Putamen (tissue), 1 donor: ENCODE measurements at places on chromosomes 7 and 10.

DNA sequence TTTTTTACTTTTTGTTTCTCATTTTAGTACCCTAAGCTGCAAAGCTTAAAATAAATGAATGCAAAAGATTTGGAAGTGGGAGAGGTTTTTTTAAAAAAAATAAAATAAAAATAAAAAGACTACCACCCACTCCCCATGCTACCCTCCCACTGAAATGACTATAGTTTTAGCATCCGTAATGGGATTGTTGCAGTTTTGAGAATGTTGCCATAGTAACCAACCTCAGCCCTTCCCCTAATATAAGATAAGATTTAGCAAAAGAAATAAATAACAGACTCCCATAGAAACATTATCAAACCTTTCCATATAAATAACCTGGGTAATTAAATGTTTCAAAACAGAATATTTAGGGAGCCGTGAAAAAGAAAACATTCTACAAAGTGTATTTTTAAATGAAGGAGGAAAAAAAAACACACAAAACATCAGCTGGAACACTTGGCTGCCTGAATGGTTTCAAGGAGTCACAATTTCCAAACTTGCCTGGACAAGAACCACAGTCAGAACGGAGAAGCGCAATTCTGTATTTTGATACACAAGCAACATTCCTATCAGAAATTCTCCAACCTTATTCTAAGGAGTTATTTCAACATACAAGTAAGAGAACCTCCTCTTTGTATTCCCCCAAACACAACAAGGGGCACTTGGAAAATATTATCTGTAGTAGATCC is 57.4 kb downstream of the DGKI start:
- no peak for DNase-seq

- no peak for DNase-seq
These were observed 304.4 kb upstream of the LYZL1 start for GRCh38 chr10:28984431-28984830.

DNA sequence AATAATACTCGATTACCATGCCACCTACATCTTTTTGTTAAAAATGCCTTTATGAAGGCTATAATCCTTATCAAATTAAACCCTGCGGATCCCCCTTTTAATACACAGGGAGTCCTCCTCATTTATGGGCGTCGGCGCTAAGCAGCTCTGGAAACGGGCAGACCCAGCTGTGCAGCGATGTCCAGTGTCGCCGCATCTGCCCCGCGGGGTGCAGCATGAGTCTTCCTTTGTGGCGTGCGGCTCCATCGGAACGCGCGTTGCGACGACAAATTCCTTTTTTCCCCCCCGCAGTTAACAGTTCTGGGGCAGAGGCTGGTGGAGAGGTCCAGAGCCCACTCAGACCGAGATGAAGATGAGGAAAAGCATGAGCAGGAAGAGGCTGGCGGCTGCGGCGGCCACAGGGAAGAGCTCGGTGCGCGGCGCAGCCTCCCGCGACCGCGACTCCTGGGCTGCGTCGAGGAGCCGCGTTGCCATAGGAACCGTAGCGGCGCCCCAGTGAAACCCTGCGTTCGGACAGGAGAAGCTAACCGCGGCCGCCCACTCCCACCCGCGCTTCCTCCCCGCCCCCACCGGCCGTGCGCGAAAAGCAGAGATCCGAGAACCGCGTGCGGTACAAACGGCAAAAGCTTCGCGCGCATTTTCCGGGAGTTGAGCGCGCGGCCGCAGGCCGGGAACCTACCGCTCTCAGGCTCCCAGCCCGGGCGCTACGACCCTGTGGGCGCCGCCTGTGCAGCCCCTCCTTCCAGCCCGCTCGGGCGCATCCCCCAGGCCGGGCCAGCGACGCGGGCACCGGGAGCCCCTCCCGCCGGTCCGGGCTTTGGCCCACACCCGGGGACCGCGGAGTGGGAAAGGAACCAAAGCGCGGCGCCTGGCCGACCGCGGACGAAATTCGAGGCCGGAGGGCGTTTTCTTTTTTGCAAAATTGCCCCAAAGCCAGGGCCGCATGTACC is 130.6 kb downstream of the SPAG6 start:
- DNase-seq, result peak; percentile 50

DNA sequence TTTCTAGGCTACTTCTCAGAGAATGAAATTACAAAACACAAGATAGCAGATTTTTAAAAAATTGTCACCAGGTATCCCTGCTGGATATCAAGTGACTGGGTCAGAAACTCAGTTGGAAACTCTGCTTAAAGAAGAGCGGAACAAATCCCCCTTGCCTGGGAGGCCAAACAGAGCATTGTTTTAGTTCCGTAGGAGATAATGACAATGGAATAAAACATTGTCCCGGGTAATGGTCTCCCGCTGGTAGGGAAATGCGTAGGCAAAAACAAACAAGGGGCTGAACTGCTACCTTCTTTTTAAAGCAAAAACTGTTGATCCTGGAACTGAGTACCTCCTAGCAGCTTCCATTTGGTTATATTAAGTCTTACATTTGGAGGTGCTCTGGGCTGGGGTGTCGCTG is 21.3 kb upstream of the VAX1 start:
- DNase-seq, result no peak

DNA sequence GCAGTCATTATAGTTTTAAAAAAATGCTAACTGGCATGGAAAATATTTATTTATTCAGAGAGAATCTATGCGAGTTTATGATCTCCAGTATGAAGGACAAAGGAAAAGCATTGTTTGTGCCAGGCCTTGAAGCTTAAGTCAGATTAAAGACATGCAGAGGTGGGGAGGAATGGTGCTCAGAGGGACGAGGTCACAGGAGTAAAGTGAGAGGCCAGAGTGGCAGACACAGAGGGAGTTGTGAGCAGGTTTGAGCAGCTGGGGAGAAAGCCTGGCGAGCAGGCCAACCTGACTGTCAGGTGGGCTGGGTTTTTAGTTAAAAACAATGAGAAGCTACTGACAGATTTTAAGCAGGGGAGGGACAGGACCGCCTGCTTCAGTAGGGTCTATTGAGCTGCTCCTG is 6.8 kb upstream of the CCNY start:
- DNase-seq, result no peak

- DNase-seq, result no peak
These were observed 41.7 kb upstream of the CALD1 start for GRCh38 chr7:134737566-134738345.

GRCh38 chr7:132417103-132417906 is 159.0 kb downstream of the PLXNA4 start:
- DNase-seq, result no peak

- DNase-seq, result no peak
These were observed 713.1 kb downstream of the DNAJB9 start for GRCh38 chr7:109282726-109283125.

DNA sequence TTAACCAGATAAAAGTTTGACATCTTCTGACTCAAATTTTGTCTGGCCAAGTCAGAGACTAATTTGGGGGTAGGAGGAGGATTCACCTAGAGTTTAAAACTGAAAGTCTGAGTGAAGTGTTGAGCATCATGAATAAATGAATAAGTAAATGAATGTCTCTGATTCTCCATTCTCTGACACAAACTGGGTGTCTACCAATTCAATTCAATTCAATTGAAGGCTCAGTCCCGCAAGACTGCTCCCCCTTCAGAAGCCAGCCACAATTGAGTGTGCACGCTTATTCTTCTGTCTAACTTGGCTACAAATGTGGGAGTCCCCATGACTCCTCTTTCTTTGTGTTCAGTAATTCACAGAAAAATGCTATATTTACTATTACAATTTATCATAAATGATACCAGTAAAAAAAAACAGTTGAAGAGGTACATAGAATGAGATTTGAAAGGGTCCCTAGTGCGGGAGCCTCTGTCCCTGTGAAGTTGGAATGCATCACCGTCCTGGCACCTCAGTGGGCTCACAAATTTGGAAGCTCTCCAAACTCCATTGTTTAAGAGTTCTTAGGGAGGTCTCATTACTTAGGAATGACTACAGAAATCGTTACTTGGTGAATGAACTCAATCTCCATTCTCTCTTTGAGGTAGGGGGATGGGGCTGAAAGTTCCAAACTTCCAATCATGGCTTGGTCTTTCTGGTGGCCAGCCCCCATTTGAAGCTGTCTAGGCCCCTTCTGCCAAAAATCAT is 243.7 kb upstream of the PHYHIPL start:
- DNase-seq, result no peak

DNA sequence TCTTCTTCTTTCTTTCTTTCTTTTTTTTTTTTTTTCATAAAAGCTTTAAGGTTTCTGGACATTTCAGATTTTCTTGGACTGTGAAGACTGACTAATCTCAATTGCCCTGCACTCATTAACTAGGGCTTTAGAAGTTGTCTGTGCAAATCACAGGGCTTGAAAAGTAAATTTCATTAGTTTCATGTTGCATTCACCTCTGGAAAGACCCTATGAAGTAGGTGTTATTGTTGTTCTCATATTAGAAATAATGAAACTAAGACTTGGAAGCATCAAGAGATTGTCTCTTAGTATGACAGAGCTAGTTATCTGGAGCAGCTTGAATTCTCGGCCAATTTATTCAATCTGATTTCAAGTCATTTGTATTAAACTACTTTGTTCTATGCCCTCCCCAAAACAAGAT is 28.2 kb upstream of the SEMA3D start:
- DNase-seq, result no peak

DNA sequence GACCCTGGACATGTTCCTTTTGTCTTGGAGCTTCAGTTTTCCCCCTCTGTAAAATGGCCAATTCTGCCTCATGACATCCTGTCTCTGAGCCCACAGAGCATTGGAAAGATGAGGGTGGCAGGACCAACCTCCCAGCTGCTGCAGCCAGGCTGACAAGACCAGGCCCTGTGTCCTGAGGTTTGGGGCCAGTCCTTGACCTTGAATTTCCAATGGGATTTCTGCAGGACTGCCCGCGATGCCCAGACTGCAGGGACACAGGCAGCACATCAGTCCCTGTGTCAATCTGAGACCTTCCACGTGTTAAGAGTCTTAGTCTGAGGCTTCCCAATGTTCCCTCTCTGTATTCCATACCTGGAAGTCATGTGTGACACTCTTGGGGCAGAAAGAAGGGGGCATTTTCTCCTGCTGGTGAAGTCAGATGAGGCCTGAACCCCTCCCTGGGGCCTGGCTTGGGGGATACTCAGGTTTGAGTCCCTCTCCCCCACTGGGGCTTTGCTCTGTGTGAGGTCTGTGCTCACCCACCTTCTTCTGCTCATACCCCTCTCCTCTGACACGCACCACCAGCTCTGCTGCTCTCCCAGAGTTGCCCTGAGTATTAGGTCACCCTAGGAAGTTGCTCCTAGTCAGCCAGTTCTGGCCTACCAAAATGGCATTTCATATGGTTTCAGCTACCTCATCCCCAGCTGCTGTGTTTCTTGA is 79.2 kb downstream of the ADCY1 start:
- DNase-seq, result no peak

DNA sequence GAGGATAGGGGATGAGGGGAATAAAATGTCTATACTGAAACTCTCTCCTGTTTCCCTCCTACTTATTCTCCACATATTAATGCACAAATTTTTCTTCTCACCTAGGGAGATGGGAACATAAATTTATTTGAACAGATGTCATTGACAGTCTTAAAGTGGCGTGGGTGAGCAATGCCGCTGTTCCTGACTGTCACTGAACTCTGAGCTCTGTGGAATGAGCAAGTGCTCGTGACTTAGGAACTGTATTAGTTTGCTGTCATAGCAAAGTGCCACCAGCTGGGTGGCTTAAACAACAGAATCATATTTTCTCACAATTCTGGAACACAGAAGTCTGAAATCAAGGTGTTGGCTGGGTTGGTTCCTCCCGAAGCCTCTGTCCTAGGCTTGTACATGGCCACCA is 29.1 kb downstream of the INPP5F start:
- DNase-seq, result peak; percentile 73

DNA sequence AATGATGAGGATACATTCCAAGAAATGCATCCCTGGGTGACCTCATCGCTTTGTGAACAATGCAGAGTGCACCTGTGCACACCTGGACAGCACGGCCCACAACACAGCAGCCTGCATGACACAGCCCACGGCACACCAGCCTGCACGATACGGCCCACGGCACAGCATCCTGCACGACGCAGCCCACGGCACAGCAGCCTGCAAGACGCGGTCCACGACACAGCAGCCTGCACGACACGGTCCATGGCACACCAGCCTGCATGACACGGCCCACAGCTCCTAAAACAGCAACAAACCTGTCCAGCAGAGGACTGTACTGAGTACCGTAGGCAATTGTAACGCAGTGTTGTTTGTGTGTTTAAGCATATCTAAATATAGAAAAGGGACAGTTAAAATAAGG is 134.7 kb upstream of the PPP2R2D start:
- no peak for DNase-seq

- DNase-seq, result no peak
These were observed 129.2 kb upstream of the HDAC9 start for GRCh38 chr7:18366394-18366793.

GRCh38 chr10:43585046-43585445 is 10.6 kb upstream of the ZNF239 start:
- DNase-seq, result no peak

DNA sequence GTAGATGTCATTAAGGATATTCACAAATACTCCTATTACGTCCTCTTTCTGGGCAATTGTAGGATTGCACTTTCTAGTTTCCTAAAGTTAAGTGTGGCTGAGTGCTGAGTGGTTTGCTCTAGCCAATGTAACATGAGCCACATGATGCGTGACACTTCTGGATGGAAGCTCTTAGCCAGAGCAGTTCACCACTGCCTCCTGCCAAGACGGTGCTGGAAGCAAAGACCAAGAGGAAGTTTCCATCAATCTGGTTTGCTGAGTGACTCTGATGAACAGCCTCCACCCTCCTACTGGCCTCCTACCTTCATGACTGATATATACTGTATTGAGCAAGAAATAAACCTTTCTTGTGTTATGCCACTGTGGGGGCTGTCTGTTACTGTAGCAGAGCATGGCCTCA is 318.1 kb downstream of the KCNMA1 start:
- no peak for DNase-seq

DNA sequence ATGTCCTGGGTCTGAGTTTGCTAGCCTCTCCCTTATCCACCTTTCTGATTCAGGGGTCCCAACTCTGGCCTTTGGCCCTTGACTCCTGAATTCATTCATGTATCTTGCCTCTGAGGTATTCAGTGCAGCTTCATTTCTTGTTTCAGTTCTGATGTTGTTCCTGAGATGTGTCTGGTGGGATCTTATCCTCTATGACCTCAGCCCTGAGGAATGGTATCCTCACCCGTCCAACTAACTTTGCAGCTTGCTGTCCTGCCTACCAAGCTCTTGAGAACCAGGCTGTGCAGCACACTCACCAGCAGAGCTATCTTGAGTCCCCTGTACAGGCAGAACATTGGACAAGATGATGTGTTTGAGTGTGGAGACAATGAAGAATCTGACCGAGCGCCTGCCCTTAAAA is 13.8 kb downstream of the SUFU start:
- no peak for DNase-seq

DNA sequence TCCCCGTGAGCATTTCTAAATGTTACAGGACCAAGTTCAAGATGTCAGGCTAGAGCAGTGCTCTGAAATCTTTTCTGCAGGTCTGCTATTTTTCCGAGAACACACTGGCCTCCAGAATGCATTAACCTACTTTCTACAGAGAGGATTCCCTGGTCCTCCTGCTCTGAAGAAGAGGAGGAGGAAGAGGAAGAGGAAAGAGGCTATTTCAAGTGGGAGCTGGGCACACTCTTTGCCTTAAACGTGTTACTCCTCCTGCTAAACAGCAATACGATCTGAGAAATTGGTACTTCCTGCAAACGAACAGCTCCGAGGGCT is 157.4 kb downstream of the FRMD4A start:
- no peak for DNase-seq
